ENCODE measurements at places on chromosomes 3 and 15.
A peak's percentile ranks its signal among the peaks of the same experiment; 100 is the strongest.

GRCh38 chr15:40336744-40337122 is 4.0 kb downstream of the CCDC9B start:
- DNase-seq = no peak

DNA sequence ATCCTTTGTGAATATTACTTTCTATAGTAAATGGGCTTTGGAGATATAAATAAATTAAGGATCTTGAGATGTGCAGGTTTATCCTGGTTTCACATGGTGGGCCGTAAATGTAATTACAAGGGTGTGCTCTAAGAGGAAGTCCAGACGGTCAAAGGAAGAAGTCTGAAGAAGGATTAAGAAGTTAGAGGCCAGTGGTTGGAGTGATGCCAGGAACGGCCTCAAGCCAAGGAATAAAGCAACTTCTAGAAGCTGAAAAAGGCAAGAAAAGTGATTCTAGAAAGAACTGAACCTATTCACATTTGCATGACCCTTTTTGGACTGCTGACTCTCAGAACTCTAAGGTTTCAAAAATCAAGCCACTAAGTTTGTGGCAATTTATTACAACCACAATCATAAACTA is 981.3 kb upstream of the ALCAM start:
- no peak for DNase-seq

DNA sequence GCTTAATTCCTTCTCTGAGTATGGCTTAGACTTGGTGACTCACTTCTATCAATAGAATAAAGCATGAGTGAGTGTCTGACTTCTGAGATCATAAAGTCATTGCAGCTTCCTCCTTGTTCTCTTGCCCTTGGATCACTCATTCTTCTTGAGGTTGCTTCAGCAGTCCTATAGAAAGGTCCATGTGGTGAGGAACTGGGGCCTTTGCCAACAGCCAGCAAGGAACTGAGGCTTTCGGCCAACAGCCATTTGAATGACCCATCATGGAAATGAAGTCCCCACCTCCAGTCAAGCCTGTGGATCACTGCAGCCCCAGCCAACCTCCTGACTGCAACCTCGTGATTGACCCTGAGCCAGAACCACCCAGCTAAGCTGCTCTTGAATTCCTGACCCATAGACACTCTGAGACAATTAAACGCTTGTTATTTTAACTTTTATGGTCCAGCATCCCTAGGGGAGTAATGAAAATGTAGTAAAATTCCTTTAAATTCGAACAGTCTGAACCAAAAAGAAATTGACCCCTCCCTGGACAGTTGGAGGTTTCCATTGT is 84.5 kb downstream of the WDR76 start:
- DNase-seq = no peak

DNA sequence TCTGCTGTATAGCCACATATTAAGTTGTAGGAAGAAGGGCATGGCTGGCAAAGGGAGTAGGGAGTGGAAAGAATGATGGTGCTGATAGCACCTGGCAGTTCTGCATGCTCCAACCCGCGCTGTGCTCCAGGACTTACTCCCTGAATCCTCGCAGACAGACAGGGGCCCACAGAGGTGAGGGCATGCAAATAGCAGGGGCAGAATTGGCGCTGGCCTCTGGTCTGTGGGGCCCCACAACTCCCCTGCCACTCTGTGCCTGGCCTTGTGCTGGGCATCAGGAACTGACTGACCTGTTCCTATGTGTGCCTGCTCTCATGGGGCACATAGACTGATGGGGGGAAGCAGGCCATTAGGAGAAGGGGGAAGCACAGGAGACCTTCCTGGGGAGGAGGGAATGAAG is 20.9 kb downstream of the HDAC11 start:
- no peak for DNase-seq

GRCh38 chr3:112437146-112438022 is 61.9 kb downstream of the BTLA start:
- DNase-seq = no peak

- DNase-seq = no peak
These were observed 3.1 kb downstream of the CMTM6 start for GRCh38 chr3:32499585-32499984.

DNA sequence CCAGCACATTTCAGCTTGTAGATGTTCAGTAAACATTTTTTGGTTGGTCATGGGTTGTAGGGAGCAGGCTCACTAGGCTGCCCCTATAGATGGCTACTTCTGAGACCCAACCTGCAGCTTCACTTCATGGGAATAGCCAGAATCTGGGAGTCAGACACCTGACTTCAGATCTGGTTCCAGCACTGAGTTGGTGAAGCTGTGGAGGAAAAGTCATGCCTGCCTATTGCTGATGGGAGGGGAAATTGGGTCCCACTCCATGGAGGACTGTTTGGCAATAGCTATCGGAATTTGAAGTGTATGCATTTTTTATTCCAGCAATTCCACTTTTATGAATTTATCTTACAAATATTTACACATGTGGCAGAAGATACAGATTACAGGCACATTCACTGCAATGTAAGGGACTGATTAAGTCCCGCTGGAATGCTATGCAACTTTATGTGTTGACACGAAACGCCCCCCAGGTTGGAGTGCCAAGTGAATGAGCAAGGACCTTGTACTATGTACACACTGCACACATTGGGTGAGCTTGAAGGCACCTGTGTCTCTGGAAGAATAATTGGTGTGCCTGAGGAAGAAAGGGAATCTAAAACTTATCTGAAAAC is 7.8 kb upstream of the CCR1 start:
- no peak for DNase-seq

- no peak for DNase-seq
These were observed 26.5 kb downstream of the RTP1 start for GRCh38 chr3:187223799-187224198.

- DNase-seq = no peak
These were observed 26.7 kb downstream of the RAD51 start for GRCh38 chr15:40721701-40722100.

- peak; percentile 25 for DNase-seq
These were observed 7.7 kb downstream of the BCL6 start for GRCh38 chr3:187737368-187738070.

- DNase-seq = no peak
These were observed 517.1 kb upstream of the CCDC54 start for GRCh38 chr3:106860182-106860581.

- no peak for DNase-seq
These were observed 29.3 kb downstream of the PLA2G4D start for GRCh38 chr15:42065033-42065432.

DNA sequence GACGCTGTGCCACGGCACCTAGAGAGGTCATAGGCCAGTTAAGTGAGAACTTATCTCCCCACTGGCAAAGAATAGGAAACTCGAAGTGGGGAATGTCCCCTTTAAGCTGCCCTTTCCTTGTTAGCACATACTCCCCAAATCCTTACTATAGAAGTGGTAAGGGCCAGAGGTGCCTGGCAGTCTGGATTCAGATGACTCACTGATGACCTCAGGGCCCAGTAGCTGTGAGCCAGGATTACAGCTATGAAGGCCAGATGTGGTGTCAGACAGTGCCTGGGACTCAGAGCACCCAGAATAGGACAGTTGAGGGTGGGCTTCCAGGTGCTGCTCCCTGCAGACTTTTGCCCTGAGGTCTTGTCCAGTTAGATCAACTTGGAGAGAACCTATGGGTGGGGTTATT is 37.7 kb downstream of the PDIA5 start:
- DNase-seq = no peak

- no peak for DNase-seq
These were observed 87.3 kb downstream of the MBNL1 start for GRCh38 chr3:152355744-152356665.

GRCh38 chr3:46406788-46407611 is at the start of the genes CCR5AS and CCRL2:
TSS of gene CCR5AS (minus strand) at chr3:46407066.
TSS of gene CCRL2 (plus strand) at chr3:46407259. CDS start at chr3:46408080, 821 bp downstream.
- no peak for DNase-seq

- no peak for DNase-seq
These were observed 115.7 kb downstream of the TMEM266 start for GRCh38 chr15:76175442-76175841.

DNA sequence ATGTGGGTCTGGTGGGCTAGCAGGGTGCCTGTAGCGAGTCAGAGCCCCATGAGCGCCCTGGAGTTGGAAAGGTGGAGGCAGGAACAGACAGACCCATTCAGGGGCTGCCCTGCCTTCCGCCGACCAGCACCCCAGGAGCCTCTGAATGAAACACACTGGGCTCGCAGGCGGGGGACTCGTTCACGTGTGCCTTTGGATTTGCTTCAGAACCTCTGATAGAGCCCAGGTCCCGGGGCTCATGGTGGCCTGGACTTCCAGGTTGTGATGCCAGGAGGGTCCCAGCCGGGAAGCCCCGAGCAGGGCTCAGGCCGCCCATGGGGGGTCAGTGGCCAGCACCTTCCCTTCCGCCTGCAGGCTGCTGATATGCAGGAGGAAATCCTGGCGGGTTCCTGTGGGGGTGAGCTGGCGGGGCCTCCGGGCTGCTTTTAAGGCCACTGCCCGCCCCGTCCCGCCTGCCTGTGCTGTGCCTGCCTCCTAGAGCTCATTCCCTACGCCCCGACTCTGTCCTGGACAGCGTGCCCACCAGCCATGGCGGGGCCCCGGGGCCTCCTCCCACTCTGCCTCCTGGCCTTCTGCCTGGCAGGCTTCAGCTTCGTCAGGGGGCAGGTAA is at the start of gene STAB1:
STAB1 (plus strand) TSS at position 453 of the 610 bp plus-strand sequence; CDS start at position 529, 76 bp downstream.
- DNase-seq = no peak

DNA sequence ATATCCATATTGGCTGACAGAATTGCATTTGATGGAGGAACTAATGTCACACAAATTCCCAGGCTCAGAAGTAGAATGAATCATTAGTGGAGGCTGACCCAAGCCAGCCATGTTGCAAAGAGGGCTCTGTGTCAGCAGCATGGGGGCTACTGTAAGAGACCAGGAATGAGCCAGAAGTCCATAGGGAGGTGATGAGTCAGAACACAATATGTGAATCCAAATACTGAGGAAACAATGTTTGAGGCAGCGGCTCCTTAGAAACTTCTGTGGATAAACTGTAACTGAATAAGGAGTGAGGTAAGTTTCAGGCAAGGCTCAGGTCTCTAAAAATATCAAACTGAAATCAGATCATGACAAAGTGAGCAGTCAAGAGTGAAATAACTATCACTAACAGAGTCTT is 170.7 kb downstream of the WDR72 start:
- DNase-seq = no peak

DNA sequence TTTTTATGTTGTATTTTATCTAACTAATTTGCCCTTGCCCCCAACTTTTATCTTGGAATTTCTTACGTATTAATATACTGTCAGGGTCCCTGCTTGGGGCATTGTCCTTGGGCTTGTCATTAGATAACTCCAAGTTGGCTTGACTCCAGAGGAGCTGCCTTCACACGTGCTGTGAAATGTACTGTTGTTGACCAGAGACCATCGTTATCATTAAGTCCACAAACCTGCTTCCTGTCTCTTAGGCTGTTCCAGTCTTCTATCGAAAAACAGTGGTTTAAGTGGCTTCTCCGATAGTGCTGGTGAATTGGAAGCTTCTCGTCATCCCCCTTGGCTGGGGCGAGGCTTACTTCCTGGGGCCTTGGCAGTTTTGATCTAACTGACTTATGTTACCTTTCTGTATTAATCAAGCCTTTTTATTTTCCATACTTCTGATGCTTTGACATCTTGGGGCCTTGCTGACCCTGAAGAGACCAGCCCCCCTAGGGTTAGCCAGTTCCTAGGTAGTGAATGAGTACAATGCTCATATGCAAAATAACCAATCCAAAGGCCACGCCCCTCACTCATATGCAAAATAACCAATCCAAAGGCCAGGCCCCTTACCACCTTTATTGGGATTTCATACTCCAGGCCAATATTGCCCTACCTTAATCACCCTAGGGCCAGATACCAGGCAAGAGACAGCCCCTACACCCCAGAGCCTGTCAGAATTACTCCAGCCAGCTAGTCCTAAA is 164.5 kb downstream of the IGF1R start:
- no peak for DNase-seq

DNA sequence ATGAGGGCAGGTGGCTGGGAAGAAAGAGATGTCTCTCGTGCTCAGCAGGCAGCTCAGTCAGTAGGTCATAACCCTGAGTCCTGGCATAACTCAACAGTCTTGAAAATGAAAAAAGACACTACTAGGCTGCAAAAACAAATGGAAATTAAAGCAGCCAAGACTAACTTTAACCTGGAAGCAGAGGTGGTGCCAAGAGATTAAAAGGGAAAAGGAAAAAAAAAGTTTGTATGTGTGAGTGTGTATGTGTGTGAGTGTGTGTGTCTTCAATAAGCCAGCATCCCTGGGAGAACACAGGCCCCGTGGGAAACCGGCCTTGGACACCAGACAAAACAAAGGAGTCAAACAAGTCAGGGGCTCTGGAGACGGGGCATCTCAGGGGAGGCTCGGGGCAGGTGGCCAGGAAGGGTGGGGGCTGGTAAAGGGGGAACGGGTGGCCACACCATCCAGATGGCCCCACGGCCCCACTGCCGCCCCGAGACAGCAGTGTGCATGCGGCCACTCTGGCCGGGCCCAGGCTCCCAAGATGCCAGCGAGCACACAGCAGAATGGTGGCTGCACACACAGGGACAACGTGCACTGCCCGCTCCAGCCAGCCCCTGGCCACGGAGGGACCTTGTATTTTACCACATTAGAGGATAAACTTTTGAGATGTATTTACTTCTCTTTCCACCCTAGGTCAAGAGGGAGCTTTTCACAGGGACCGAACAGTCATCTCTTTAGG is 23.8 kb downstream of the CYFIP1 start:
- DNase-seq = no peak

DNA sequence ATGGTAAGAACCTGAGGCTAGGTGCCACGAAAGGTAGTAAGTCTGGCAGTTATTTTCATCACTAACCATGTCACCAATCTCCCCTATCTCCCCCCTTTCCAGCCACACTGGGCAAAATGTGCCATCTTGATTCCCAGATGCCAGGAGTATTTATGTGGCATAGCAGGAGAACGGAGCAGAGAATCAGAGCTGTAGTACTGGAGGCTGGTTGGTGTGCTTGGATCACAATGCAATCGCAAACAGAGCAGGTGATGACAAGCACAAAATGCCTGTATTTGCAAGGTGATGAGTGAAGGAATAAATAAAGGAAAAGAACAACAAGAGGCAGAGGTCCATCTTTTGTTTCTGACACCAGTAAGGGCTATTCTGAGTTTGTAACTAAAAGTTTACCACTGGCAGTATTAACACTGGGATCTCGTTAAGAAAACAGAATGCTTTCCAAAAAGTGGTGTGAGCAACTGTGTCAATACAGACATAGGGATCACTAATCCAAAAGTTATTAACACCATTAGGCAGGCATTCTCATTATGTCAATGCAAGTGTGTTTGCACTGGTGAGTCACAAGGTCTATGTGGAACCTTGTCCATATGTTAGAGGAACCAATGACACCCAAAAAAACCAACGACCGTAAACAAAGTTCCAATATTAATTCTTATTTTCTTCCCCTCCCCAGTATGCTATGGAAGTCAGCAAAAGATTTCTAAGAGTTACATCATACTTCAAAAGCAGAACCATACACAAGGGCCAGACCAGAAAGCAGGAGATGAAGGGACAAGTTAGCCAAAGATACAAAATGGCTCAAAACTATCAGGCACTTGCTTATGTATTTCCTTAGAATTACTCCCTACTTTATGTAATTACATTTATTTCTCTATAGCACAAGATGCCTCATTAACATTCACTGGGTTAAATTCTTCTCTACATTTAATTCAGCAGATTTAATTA is 556.6 kb downstream of the FOXP1 start:
- peak; percentile 40 for DNase-seq

GRCh38 chr3:189272500-189273119 is 100.8 kb downstream of the TPRG1 start:
- DNase-seq = no peak
